ENCODE measurements at places on chromosomes 4 and X. TPM values are rescaled to one million over a fixed set of nuclear protein-coding genes. Genes with fewer than 3 reads are reported as not detected.
A peak's percentile ranks its signal among the peaks of the same experiment; 100 is the strongest.

The HSPA4L gene
- total RNA-seq = 10.7 TPM

The CLTRN gene
- total RNA-seq = not detected

The GATB gene
- total RNA-seq = 18.3 TPM

The LAP3 gene
- 306 TPM for total RNA-seq

The GLRA3 gene
- total RNA-seq = not detected

The EDA2R gene
- 9.2 TPM for total RNA-seq

The PNMA6A gene
- total RNA-seq = 1.3 TPM

The ZCCHC12 gene
- total RNA-seq = not detected

The VSIG4 gene
- total RNA-seq = not detected

The HHIP gene
- total RNA-seq = 16.0 TPM

The PRRG3 gene
- 0.49 TPM for total RNA-seq

The COMMD8 gene
- total RNA-seq = 15.5 TPM

The DRD5 gene
- not detected for total RNA-seq

The VSIG1 gene
- total RNA-seq = not detected

The PAGE5 gene
- not detected for total RNA-seq

The ERAS gene
- not detected for total RNA-seq

The HSD17B13 gene
- not detected for total RNA-seq

The PAGE4 gene
- not detected for total RNA-seq

The ARHGAP10 gene
- total RNA-seq = 45.0 TPM

GRCh38 chrX:54043541-54044125, 640 bp downstream of the PHF8 start:
- DNase-seq = peak; percentile 20

DNA sequence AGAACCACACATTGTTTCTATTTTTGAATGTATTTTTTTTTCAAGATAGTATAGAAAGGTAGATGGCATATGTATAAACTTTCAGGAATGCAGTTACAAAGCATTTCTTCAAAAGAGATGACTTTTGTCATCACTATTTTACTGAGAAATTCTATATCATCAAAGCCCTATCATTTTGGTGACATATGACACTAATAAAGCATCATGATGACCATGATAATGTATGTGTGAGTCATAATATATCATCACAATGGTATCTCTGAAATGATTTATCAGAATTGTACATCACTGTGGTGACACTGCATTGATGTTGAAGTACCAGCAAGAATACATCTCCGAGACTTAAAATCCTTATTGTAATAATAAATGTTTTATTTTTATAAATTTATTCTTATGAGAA, 1740.8 kb downstream of the PCDH7 start:
- DNase-seq = no peak

DNA sequence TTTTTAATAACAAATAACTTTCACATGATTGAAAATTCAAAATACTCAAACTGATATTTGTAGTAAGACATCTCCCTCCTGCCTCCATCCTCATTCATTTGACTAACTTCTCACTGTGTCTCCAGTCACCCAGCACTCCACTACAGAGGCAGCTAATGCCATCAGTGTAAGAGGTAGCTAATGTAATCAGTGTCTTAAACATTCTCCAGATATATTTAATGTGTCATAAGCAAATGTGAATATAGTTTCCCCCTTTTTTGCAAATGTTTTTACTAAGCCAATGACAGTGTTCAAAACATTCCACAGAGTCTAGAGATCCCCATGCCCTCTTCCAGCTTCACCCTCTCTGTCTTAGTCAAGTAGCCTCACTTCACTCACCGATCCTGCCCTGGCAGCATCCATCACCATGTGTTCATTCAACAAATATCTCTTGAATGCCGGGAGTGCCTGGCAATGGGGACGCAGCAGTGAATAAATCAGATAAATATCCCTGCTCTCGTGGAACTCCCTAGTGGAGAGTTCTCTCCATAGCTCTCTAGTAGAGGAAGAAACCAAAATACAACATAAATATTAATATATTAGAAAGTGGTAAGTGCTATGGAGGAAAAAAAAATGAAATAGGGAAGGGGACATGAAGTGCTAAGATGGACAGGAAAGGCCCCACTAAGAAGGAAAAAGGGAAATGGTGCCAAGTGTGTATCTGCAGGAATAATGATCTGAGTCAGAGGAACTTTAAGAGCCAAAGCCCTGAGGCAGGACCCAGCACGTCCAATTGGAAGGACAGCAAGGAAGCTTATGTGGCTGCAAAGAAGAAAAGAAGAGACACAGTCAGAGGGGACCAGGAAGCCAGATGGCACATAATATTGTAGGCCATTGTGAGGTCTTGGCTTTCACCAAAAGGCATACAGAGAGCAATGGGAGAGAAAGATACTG, 18.7 kb downstream of the SCFD2 start:
- DNase-seq = peak; percentile 65

DNA sequence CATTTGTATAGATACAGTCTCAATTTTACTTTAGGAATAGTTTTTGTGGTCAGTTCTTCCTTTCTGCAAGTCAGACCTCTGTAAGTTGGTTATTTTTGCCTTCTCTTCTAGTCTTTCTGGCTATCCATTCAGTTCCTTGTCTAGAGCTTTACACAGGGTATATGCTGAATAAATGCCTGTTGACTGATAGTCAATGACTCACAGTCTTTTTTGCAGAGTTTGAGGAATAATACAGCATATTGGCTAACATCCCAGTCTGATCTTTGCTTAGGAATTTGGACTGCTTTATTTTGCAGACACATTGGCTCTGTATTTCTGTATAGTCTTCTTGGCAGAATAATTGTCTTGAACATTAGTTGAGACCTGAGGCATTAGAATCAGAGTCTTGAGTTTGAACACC, 132.4 kb downstream of the MAGEC1 start:
- peak; percentile 2 for DNase-seq

GRCh38 chr4:101596781-101597552, 193.6 kb upstream of the BANK1 start:
- DNase-seq = no peak

- DNase-seq = peak; percentile 47
These were observed 325.5 kb upstream of the SLC7A11 start for GRCh38 chr4:138567696-138568095.

- DNase-seq = no peak
These were observed 104.1 kb downstream of the ANOS1 start for GRCh38 chrX:8627796-8628195.

- no peak for DNase-seq
These were observed 36.4 kb downstream of the NLRP2B start for GRCh38 chrX:57643698-57644097.

DNA sequence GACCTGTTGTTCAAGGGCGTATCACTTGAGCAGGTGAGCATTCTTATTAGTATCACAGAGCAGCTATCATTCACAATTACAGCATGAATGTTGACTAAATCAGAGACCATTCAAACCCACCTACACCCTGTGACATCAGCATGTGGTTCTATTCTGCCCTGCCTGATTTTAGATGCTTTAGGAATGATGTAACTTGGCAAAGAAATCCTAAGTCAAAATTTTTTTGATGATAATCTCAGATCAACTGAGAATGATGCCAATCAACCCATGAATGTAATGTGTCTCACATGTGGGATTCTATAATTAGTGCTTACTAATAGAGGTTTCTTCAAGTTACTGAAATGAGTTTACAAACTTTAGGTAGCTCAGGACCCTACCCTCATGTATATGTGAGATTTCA, 13.4 kb upstream of the CHIC2 start:
- peak; percentile 38 for DNase-seq

- no peak for DNase-seq
These were observed 42.4 kb upstream of the GLRA3 start for GRCh38 chr4:174871407-174871806.

GRCh38 chr4:110163327-110164069, 34.9 kb downstream of the ELOVL6 start:
- DNase-seq = peak; percentile 88

- DNase-seq = peak; percentile 64
These were observed 315.2 kb upstream of the SLIT2 start for GRCh38 chr4:19936476-19936875.

- DNase-seq = no peak
These were observed 74.0 kb downstream of the SPRY1 start for GRCh38 chr4:123470640-123471039.

- DNase-seq = peak; percentile 69
These were observed 57.8 kb upstream of the XAGE1B start for GRCh38 chrX:52574416-52575275.

DNA sequence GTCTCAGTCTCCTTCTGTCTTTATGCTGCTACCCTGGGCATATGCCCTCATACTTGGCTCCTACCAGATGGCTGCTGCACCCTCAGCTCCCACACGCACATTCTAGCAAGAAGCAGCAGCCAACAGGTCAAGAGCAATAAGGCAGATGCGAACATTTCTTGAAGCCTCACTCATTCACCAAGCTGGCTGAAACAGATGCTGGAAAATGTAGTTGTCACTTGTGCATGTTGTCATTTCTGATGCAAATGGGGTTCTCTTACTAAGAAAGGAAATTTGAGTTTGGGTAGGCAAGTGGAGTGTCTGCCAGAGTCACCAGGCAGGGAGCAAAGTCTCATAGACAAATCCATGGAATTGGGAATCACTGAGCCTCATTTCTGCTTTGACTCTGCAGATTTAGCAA, 57.4 kb upstream of the SORBS2 start:
- DNase-seq = no peak

DNA sequence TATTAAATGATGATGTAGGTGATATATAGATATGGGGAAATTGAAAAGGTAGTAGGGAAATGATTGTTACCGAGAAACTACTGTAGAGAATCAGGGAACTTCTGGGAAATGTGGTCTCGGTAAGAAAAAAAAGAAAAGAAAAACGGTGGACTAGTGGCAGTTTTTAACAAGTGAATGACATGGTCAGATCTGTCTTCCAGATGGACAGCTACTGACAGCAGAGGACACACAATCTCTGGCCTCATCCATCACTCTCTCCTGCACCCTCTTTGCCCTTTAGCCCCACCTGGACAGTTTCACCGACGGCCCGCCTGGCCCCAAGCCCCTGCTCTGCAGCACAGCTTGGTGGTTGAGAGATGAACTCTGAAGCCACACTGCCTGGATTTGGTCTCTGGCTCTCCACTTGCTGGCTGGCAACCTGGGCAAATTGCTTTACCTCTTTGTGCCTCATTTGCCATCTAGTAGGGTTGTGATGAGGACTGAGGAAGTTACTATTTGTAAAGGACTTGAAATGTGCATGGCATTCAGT, 23.4 kb downstream of the RBM47 start:
- no peak for DNase-seq

DNA sequence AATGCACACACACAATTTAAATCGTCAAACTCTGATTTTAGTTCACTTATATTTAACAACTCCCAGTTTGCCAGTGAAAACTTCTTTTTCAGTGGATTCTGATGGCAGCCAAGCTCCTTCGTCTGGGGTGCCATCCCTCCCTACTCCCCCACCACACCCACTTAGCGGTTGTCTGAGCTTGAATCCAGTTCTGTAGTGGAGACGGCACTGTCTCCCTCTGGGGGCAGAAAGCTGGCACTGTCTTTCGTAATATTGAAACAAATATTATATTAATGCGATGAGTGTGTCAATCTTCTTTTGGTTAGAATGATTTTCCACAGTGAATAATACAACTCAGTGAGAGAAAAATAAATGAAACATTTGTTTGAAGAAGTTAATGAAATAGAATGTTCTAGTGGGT, 5.4 kb downstream of the MEPE start:
- no peak for DNase-seq

DNA sequence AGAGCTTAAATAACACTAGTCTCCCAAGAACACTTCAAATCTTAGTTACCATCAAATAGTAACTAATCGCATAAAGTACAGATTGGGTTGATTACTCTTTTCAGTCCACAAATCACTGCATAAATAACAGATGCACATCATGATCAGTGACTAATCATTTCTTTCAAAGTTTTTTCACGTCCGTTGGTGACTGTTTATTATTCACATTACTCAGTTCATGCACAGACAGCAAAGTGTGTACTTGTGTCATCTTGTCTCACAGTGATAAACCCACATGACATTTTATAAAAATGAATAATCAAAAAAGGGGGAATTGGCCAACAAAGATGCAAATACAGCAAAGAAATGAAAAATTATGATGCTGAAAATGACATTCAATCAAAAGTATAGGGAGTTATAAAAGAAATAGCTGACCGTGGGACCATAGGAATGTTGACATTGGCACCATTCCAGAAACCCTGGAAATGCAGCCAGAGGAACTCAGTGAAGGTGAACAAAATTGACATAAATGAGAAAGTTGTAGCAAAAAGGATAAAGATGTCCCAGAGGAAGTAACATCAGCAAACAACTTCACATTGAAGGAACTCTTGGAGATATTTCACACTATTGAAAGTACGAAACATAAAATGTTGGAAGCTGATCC, 161.5 kb downstream of the SOX3 start:
- DNase-seq = no peak

DNA sequence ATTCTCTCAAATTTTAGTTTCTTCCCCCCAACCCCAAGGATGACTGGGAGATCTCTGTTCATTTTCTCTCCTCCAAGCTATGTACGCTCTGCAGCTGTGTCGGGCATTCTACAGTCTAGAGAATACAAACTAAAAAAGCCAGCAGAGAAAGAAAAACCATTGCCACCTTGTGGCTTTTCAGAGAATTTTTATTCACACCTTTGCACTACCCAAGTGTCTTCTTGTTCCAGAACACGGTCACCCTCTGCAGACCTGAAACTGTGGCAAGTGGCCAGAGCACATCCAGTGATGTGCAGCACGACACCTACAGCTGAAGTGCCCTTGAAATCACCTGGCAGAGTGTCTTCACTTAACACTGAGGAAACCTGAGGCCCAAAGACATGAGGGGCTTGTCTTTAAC, 68.6 kb downstream of the CHST7 start:
- peak; percentile 33 for DNase-seq

DNA sequence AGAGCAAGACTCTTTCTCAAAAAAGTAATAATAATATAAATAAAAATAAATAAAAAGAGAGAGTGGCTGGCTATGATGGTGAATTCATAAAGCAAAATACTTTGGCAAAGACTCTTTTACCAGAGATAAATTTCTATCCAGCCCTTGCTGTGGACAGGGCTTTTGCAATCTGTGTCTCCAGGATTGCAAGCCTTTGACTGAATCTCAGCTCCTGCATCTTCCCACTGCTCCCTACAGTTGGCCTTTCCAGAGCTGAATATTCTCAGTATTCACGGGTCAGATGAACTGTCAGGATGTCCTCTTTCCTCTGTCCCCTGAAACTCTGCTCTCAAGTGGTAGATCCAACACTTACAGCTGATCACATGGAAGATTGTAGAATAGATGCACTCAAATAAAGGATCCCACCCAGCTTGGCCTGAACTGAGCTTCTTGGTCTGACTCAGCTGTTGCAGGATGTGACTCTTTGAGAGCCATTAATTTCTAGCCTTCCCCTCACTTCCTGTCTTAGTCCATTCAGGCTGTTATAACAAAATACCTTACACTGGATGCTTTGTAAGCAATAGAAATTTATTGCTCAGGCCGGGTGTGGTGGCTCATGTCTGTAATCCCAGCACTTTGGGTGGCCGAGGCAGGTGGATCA, 123.4 kb upstream of the GUCY1A1 start:
- peak; percentile 32 for DNase-seq

DNA sequence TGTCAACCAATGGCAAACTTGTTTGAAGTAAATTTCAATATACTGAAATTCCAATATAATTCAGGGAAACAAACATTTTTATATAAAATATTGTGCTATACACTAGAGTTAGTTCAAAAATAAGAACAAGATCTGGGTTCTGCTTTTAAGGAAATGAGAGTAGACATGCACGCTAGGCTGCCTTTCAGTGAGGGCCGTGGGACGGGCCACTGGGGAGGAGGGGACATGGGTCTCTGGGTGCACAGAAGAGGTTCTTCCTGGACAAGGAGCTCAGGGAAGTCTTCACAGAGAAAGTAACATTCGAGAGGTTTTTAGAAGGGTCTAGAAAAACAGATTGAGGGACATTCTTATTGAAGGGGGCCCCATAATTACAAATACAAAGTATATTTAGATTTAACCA, 64.4 kb downstream of the SHROOM3 start:
- no peak for DNase-seq

GRCh38 chr4:16413814-16414555, 187.7 kb upstream of the TAPT1 start:
- DNase-seq = no peak

Measured in fibroblast of the aortic adventitia (primary cell).